IMR-90 (cell line): ENCODE measurements at places on chromosomes 16 and 17. TPM values are rescaled to one million over a fixed set of nuclear protein-coding genes. Genes with fewer than 3 reads are reported as not detected.

- no peak for DNase-seq
Observed at GRCh38 chr16:85360323-85361277, 248.3 kb upstream of the CIBAR2 start.

- no peak for DNase-seq
Observed at GRCh38 chr17:182050-182751, 751 bp upstream of the DOC2B start.

- peak; percentile 82 for DNase-seq
Observed at GRCh38 chr17:49260817-49261291, 30.3 kb upstream of the PHOSPHO1 start.

DNA sequence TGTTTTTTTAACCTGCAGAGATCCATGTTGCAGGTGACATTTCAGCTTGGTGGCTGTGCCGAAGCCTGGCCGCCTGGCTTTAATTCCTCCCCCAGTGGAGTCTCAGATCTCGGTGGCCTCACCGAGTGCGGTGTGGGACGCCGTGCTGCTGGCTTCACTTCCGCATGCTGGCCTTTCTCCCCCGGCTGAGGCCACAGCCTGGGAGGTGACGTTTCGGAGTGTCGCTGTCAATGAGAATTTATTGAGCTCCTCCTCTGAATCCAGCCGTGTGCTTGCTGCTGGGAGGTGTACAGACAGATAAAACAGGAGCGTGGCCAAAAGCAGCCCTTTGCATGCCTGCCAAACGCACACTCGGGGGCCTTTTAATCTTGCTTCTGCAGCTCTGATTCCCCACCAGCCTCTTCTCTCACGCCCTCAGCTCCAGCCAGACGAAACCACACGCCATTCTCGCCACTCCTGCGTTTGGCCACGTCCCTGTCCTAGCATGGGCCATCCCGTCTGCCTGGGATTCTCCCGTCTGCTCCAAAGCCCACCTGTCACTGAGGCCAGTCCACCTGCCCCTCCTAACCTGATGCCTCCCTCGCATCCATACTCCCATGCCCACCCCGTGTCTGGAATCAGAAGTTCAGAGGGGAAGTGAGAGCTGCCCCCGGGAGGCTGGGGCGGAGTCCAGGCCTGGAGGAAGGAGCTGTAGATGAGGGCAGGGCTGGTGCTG is 3.6 kb downstream of the GSE1 start:
- DNase-seq, result no peak

DNA sequence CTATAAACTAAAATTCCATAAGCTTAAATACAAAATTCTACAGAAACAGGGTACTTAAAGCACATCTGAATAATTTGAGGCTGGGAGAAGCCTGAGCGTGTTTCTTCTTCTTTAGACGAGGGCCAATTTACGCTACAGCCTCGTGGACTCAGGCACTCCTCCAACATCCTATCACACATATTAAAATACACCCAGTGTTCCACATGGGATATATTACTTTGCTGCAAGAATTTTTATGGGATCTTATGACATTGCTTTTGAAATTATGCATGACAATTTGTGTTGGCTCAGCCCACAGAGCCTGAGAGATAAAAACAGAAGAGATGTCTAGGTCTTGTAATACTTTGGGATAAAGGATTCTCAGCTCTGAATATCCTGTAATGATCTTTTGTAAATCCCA is 3.5 kb upstream of the TANGO6 start:
- DNase-seq, result no peak

DNA sequence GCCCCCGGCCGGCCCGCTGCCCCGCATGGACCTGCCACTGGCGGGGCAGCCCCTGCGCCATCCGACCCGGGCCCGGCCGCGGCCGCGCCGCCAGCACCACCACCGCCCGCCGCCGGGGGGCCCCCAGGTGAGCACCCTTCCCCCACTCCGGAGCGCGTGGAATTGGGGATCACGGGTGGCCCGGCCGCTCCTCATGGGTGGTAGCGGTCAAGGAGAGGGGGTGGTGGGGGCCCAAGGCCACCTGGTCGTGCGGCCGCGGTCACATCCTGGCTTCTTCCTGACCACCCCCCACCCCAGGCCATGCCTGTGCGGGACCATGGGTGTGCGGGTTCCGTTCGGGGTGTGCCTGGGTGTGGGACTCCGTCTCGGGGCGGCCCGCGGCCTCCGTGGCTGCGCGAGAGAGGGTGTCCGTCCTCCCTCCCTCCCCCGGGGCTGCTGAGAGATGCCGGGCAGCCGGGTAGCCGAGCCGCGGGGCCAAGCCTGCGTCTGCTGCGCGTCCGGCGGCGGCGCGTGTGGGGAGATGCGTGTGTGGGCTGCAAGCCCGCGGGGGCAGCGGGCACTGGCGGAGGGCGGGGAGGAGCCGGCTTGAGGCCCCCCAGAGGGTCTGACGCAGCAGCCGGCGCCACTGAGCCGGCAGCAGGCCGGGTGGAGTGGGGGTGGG is 6.8 kb downstream of the ACD start:
- DNase-seq, result no peak

DNA sequence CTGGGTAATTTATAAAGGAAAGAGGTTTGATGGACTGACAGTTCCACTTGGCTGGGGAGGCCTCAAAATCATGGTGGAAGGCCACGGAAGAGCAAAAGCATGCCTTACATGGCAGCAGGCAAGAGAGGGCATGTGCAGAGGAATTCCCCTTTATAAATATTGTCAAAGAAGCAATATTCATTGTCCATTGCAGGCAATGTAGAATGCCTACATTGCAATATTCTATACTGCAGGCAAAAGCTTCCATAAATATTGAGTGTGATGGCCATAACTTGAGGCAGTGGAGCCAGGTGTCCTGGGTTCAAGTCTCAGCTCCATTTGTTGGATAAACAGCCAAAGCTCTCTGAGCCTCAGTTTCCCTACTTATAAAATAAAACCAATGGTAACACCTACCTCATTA is 322.3 kb downstream of the SHISA9 start:
- DNase-seq, result no peak

- no peak for DNase-seq
Observed at GRCh38 chr17:75065562-75066151, 18.6 kb downstream of the KCTD2 start.

- no peak for DNase-seq
Observed at GRCh38 chr16:9219813-9220212, 128.4 kb downstream of the HAPSTR1 start.

- DNase-seq, result no peak
Observed at GRCh38 chr17:77817953-77818352, 140.6 kb upstream of the TNRC6C start.

- peak; percentile 28 for DNase-seq
Observed at GRCh38 chr16:2860826-2861567, 3.0 kb upstream of the PRSS22 start.

GRCh38 chr17:44969144-44969780 is 1.2 kb upstream of the C1QL1 start:
- DNase-seq, result no peak

DNA sequence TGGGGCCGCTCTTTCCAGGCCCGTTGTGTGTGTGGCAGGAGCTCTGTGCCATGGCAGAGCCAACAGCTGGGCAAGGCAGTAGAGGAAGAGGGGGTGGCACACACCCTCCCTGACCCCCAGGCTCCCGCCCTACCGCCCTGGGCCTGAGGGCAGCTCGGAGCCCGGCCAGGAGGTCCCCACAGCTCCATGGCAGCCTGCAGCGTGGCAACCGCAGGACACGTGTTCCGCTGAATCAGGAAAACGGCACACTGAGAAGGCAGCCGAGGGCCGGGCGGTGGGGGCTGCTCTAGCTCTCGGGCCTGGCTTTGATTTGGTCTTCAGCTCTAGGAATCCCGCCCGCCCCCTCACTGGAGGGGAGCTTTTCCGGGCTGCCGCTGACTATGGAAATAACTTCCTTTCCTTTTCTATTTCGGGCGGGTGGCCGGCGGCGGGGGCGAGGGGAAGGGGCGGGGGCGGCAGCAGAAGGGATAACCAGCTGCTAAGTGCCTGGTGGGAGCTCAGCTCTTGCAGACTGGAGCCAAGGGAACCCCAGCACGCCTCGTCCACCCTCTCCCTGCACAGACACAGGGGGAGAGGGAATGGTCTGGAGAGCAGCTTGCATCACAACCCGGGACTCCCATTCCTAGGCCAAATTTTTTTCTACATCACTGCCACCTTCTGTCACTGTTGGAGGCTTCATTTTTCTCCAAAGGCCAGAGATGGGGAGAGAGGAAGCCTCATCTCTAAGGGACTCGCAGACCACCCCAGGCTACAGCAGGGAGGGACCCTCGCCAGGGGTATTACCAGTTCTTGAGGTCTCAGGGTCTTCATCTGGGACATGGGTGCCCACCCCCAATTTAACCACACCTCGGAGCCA is 24.8 kb upstream of the MRPS23 start:
- DNase-seq, result peak; percentile 95

- no peak for DNase-seq
Observed at GRCh38 chr17:72413077-72414031, 292.5 kb downstream of the SOX9 start.

GRCh38 chr16:63188086-63188771 is 1152.0 kb upstream of the CDH8 start:
- no peak for DNase-seq

DNA sequence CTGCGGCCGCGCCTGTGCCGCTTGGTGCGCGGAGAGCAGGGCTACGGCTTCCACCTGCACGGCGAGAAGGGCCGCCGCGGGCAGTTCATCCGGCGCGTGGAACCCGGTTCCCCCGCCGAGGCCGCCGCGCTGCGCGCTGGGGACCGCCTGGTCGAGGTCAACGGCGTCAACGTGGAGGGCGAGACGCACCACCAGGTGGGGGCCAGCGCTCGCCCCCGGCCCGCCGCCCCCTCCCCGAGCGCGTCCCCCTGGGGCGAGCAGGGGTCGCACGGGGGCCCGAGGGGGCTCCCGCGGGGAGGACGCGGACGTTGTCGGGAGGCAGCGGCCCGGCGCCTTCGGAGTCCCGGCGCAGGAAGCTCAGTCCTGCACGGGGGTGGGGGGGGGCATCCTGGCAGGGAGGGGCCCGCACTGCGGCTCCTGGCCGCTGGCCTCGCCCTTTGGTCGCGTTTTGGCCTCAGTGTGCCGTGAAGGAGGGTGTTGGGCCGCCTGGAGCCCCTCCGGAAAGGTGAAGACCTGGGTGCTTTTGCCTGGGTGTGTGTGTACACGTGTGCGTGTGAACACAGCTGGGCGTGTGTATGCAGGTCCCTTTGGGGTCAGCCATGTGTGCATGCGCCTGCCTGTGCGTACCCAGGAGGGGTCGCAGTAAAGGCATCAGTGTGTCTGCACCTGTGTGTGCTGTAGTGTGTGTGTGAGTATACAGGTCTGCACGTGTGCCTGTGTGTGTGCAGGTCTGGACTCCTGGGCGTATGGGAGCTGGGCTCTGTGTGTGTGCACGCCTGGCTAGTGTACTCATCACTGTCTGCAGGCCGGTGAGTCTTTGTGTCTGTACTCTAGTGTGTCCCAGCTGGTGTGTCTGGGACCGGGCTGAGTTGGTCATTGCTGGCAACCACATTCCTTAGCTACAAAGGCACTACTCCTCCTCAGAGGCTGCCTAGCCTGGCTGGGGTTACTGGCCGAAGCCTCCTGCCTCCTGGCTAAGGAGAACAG is 615 bp downstream of the NHERF2 start:
- DNase-seq, result peak; percentile 59

- no peak for DNase-seq
Observed at GRCh38 chr16:57178196-57178595, 7.6 kb downstream of the PSME3IP1 start.

- DNase-seq, result peak; percentile 46
Observed at GRCh38 chr16:2715519-2715918, 4.5 kb downstream of the PRSS27 start.

- no peak for DNase-seq
Observed at GRCh38 chr16:84842516-84843148, 22.8 kb downstream of the CRISPLD2 start.

DNA sequence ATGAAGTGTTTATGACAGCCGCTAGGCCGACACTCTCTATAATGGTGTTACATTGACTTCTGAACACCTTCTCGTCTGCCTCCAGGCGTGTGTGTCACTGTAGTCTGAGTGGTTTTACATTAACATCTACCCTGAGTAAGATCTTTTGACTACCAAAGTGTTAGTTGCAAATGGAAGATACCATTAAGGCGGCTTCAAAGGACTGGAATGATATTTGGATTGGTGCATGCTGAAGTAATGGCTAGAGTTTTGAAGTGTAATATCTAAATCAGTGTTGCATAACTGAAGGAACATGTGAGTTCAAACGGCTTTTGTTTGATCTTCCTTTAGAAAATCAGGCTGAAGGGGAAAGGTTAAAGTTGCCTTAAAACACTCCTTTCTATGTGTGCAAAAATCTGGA is 52.2 kb downstream of the BCAS3 start:
- peak; percentile 4 for DNase-seq

- peak; percentile 73 for DNase-seq
Observed at GRCh38 chr16:19502395-19503131, 19.3 kb downstream of the GDE1 start.

DNA sequence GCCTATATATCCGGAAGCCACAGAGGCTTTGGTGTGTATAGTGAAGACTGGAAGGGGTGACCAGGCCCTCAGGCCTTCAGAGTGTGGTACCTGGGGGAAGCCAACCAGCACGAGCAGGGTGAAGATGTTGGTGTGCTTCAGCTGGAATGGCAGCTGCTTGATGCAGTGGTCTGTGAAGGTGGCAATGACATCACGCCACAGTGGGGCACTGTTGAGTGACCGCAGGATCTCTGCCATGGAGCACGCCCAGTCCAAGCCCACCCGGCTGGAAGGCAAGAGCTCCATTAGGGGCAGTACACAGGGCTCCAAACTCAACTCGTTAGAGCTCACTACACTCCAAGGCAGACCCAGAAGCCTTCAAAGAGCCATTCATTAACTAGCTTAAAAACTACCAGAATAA is 68.5 kb upstream of the ATP2A3 start:
- no peak for DNase-seq

GRCh38 chr16:30669903-30670824 is 11.9 kb downstream of the FBRS start:
- no peak for DNase-seq

GRCh38 chr17:43676471-43676870 is 14.7 kb upstream of the MEOX1 start:
- no peak for DNase-seq

GRCh38 chr17:79902146-79902791 is 63.0 kb upstream of the CBX4 start:
- DNase-seq, result no peak

DNA sequence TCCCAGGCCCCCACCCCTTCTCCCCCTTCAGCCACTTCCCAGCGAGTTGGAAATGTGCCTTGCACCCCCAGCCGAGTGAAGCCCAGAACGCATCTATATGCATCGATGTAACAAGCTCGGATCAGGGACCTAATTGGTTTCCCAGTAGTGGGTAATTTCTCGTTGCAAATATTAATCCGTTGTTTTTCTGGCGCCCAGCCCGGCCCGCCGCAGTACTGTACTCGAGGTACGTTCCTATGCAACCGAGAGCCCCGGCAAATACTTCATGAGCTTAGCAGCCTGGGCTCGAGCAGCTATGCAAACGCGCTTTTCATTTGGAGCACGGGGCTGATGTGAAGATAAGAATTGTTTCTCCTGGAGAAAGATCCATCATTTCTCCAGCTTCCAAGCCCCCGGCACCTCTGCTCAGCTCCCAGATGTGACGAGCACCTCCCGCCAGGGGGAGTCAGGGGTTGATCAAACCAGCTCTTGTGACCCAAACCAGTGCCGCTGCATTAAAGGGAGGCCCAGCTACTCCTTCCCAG is 229.8 kb downstream of the KATNIP start:
- DNase-seq, result peak; percentile 46

- peak; percentile 87 for DNase-seq
Observed at GRCh38 chr17:33284022-33284421, 9.1 kb downstream of the ASIC2 start.

The GJD3 gene
- total RNA-seq, result not detected in 2 replicates

The BRIP1 gene
- 19.7 and 34.4 TPM in 2 replicates for total RNA-seq

The KRTAP2-4 gene
- total RNA-seq, result not detected in 2 replicates

The EVPLL gene
- total RNA-seq, result not detected in 2 replicates

The ANKRD40CL gene
- not detected in 2 replicates for total RNA-seq

The ARHGDIG gene
- total RNA-seq, result 0.36 TPM in 1 of 2 replicates, not detected in the other

The EPX gene
- total RNA-seq, result not detected in 2 replicates
